NCI-H510A treated with DMSO at 0.1 percent for 48 hours (cell line): ENCODE measurements at places on chromosomes 12 and 14.

- no peak for DNase-seq
Observed at GRCh38 chr12:89789862-89790261, 81.2 kb upstream of the ATP2B1 start.

- no peak for DNase-seq
Observed at GRCh38 chr14:106619606-106620005, 1093.2 kb downstream of the TMEM121 start.

- peak; percentile 71 for DNase-seq
Observed at GRCh38 chr12:119208626-119209061, 29.9 kb downstream of the HSPB8 start.

GRCh38 chr12:87728931-87729593 lies 300.1 kb downstream of the C12orf50 start:
- no peak for DNase-seq

DNA sequence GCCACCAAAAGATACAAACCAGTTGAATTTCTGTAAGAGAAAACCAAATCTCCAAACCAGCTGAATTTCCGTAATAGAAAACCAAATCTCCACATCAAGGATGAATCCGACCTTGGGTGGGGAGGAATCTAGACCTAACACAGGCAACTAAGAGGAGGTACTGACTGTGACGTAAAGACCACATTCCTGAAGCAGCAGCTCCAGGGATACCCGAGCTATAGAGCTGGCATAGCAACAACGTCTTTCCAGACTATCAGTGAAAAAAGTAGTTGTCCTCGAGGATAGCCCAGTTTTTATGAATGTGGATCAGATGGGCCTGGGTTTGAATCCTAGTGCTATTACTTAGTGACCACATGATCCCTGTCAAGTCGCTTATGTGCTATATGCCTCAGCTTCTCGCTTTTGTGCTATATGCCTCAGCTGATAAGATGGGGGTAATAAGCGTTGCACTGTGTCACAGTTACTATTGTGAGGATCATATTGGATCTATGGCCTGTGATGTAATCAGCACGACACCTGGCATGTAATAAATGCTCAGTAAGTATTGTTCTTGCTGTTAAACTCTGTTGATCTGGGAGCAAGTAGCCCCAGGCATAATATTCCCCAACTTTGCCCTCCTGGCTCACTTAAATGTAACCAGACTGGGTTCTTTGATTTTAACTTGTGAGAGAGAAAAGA lies 113.8 kb downstream of the EGLN3 start:
- DNase-seq, result no peak

- no peak for DNase-seq
Observed at GRCh38 chr12:14963520-14963919, 2.1 kb upstream of the ARHGDIB start.

DNA sequence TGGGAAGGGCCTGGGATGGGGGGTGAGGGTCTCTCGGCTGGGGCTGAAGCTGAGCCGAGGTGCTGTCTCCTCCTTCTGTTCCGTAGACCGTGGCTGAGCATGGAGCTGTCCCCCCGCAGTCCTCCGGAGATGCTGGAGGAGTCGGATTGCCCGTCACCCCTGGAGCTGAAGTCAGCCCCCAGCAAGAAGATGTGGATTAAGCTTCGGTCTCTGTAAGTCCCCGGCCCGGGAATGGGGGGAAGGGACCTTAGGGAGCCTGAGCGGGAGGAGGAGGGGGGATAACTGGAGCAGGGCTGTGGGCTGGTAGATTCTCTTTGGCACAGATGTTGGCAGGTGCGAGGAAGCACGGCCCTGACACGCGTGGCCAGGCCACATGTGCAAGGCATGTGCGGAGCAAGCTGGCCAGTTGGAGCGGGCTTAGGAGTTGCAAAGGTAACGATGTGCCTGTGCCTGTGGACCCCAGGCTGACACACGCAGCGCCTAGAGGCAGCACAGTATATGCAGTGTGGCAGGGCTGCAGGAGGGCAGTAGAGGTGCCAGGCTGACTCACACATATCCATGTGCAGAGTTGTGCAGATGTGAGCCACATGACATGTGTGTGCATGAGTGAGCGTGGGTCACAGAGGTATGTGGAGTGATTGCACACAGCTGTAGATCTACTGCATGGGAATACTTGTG lies 512 bp downstream of the PDE1B start:
- DNase-seq, result peak; percentile 7

DNA sequence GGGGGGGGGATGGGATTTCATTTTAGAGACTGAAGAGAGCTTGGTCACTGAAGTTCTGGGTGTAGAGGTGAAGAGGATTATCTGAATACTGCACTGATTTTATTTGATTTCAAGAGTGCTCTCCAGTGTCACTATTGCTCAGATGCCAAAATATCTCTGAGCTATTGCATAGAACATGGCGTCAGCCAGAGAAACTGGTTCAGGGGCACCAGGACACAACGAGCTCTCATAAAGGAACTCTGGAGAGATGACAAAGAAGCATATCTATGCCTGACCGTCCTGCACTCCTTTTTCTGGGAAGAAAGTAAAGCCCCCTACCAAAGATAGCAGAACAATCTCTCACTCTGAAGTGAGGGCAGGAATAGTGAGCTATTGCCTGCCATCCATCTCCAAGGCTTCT lies 2.0 kb downstream of the SLC7A8 start:
- DNase-seq, result no peak

- DNase-seq, result no peak
Observed at GRCh38 chr14:24251880-24252288, 9.5 kb upstream of the TINF2 start.

DNA sequence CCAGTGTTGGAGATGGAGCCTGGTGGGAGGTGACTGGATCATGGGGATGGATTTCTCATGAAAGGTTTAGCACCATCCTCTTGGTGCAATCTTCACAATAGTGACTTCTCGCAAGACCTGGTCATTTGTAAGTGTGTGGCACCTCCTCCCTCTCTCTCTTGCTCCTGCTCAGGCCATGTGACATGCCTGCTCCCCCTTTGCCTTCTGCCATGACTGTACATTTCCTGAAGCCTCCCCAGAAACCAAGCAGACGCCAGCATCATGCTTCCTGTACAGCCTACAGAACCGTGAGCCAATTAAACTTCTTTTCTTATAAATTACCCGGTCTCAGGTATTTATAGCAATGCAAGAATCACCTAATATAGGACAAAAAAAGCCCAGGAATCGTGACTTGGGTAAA lies 171.0 kb upstream of the FOXN3 start:
- no peak for DNase-seq

GRCh38 chr14:86299994-86300393 lies 770.0 kb downstream of the FLRT2 start:
- peak; percentile 68 for DNase-seq
